Muscle of leg (tissue), 16 donors: ENCODE measurements at places on chromosomes 12 and 14. TPM values are rescaled to one million over a fixed set of nuclear protein-coding genes. Genes with fewer than 3 reads are reported as not detected.
A peak's percentile ranks its signal among the peaks of the same experiment; 100 is the strongest.

The RNASE2 gene
- 0.13 TPM for total RNA-seq

- DNase-seq: peak; percentile 73
These were observed 226.0 kb downstream of the AEBP2 start for GRCh38 chr12:19665121-19665900.

The ALKBH1 gene
- total RNA-seq: 11.4 TPM

The KRT6C gene
- total RNA-seq: not detected

The MYBPC1 gene
- 2,328 TPM for total RNA-seq

DNA sequence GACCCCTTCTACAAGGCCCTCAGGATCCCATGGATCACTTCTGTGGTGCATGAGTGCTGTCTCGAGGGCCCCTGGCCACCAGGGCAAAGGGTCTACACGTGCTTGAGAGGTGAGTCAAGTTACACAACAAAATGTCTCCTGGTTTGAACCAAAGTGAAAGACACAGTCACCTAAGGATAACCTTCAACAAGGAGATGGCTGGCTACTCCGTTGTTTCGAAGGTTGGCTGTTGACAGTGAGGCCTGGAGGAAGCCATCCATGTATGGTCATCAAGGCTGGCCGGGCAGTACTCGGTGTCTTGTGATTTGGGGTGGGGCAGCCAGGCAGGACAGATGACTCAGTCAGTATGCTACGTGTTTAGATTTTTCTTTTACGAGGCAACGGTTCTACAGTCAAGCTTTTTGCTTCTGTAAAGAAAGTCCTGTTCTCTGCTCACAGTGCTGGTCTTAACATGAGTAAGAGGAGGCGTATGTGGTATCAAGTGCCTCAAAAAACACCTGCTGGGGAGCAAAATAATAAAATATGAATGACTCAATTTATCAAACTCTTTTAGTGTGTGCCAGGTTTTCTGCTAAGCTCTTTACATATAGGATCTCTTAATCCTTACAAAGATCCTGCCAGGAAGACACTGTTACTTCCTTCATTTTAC lies 18.0 kb upstream of the NT5DC3 start:
- peak; percentile 35 for DNase-seq

The LHX5 gene
- not detected for total RNA-seq

The TAS2R14 gene
- 2.5 TPM for total RNA-seq

DNA sequence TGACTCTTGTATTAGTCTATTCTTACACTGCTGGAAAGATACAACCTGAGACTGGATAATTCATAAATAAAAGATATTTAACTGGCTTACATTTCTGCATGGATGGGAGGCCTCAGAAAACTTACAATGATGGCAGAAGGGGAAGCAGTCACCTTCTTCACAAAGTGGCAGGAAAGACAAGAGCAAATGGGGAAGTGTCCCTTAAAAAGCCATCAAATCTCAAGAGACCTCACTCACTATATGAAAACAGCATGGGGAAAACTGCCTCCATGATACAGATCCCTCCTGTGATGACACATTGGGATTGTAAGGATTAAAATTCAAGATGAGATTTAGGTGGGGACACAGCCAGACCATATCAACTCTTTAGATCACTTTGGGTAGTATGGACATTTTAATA lies 83.7 kb downstream of the TMTC3 start:
- no peak for DNase-seq

The LYZ gene
- 11.3 TPM for total RNA-seq

GRCh38 chr14:65192686-65193085 lies 90.4 kb upstream of the MAX start:
- no peak for DNase-seq

DNA sequence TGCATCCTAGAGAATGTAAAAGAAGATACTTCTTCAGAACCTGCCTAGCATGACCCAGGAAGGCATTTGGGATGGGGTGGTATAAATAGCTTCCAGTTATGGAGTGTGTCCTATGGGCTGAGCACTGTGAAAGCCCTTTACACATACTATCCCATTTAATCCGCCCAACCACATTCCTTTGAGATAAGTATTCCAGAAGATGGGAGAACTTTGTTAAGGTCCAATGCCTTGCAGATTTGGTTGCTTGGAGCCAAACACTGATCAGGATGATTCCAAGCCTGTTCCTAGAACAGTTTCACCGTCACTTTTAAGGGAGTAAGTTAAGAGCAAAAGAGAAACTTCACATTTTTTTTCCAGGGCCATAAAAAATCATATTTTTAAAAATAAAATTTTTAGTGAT lies 82.5 kb upstream of the CLMN start:
- DNase-seq: peak; percentile 90

The PTPRO gene
- 1.3 TPM for total RNA-seq

- DNase-seq: no peak
These were observed 91.9 kb downstream of the FRMD6 start for GRCh38 chr14:51743588-51744000.

The FOXN4 gene
- 0.04 TPM for total RNA-seq

GRCh38 chr12:61138415-61138759 lies 1121.8 kb upstream of the USP15 start:
- DNase-seq: no peak

The BTBD7 gene
- total RNA-seq: 18.9 TPM

- DNase-seq: no peak
These were observed 290.9 kb downstream of the CACNA1C start for GRCh38 chr12:2343681-2344080.

GRCh38 chr12:88419794-88420193 lies 160.5 kb downstream of the KITLG start:
- DNase-seq: peak; percentile 30

GRCh38 chr12:120229487-120230325 lies 28.8 kb upstream of the RPLP0 start:
- DNase-seq: peak; percentile 54

DNA sequence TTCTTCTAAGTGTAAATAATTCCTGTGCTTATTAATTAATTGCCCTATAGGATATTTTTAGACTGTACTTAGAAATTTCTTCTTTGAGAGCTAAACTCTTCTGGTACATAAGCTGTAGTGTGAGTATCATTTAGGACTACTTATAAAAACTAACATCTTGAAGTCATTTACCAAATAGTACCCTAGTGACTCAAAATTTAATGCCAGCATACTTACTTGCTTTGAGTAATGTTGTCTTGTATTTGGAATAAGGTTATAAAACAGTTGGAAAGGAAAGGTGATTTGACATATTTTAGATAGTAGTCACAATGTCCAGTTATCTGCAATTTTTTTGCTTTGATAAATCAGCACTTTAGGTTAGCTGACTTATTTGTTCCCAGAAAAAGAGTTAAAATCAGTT lies 39.1 kb downstream of the SPATA7 start:
- DNase-seq: peak; percentile 11

DNA sequence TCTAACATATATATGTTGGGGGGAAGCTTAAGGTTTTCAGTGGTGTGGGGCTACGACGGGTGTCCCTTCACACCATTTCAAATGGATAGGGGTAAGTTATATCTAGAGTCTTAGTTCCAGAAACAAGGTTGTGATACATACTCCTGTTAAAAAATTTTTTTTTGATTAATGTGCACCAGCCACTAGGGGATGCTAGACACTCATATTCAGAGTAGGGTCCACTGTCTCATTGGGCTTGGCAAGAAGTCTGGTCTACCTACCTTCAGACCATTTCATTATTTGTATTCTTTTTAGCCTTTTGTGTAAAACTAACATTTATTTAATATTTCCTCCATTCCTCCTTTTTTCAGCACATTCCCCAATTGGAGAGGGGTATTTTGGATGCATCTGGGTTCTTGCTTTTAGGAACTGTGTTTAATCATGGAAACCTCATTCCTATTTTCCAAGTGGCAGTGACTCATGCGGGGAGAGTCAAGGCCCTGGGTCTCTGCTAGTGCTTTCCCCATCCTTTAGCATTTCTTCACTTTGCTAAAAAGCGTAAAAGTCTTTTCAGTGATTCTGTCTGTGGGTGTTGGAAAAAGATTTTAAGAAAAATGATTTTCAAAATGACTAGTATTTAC lies 33.4 kb downstream of the ANO4 start:
- no peak for DNase-seq

The PLCZ1 gene
- not detected for total RNA-seq

DNA sequence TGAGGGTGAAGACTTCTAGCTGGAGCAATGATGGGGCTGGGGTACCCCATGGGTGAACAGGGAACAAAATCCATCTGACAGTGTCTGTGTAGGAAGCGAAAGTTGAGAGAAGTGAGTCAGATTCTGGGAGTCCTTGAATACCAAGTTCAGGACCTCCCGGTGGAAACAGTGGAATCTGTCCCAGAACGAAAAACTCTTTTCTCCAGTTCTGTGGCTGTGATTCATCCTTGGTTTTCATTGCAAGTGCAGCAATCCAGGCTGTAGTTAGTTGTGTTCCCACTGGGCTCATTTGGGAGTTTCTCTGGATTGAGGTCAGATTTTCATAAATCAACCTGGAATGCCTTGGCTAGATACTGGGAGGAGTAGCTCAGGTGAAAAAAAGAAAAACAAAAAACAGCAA lies 120.7 kb downstream of the C12orf75 start:
- DNase-seq: peak; percentile 49

The PPP1R12A gene
- 91.6 TPM for total RNA-seq

DNA sequence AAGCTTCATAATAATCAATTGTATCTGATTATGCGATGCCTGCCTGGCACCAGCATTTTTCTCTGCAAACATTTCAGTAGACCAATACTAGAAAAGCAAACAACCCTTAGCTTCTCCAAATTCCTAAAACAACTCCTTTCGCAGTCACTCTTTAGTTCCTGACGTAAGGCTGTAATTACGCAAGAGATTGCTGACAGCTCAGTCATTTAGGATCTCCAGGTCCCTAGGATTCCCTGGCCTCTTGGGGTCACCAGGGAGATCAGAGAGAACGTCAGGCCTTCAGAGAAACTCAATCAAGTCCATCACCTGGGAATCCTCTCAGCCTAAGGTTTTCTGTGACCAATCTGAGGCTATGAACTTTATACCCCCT lies 390.6 kb downstream of the PAWR start:
- DNase-seq: no peak

DNA sequence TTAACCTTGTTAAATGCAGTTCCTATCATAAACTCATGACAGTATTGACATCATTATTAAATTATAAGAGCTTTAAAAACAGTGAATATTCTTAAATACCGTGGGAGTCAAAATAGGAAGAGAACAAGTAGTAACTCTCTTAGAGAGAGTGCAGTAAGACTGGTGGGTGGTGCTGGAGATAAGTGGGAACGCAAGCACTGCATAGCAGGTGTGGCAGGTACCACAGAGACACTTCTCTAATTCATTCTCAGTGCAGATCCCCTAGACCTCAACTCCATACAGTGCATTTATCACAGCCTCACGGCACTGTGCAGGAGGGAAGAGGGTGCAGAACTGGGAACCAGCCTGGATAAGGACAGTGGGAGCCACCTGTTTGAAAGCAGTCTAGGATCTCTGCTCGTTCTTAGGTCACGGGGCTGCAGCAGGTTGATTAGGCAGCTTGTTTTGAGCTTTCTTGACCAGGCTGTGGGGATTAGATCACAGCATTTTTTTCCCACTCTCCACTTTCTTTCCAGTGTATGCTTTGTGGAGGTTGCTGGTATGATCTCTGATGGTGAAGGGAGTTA lies 165.6 kb downstream of the PRKCH start:
- DNase-seq: no peak

- DNase-seq: peak; percentile 11
These were observed 16.1 kb downstream of the ERP29 start for GRCh38 chr12:112029301-112029700.

GRCh38 chr14:97757491-97757890 lies 960.3 kb downstream of the VRK1 start:
- no peak for DNase-seq

The CAPZA3 gene
- not detected for total RNA-seq

- no peak for DNase-seq
These were observed 19.8 kb downstream of the MYRFL start for GRCh38 chr12:69844836-69845235.

DNA sequence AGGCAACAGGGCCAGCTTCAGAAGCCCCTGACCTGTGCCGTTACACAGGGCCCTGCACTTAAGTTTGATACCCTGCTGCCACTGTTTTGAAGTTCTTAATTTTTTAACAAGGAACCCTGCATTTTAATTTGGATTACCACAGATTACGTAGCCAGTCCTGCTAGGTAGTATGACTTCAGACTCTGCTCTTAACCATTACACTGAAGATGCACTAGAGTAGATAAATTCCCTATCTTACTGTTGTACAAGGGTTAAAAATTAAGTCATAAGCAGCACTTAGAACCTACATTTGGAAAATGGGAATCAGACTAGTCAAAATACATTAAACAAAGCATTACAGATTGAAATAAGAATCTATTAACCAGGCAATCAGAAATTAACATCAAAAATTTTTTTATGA lies 2.3 kb downstream of the GNPNAT1 start:
- no peak for DNase-seq

The TESPA1 gene
- 0.44 TPM for total RNA-seq

DNA sequence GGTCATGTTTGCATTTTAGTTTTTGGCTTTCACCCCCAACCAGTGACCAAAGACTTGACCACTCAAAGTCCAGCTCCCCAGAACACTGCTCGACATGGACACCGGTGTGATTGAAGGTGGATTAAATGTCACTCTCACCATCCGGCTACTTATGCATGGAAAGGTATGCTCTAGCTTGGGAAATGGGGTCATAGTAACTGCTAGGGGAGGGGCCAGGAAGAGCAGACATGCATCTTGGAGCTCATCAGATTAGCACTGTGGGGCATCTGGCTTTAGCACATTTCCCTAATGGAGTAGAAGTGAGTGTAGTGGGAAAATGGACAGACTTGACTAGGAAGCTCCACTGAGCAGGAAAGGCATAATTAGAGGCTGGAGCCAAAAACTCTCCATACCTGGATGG lies 2.8 kb downstream of the PCBP2 start:
- DNase-seq: no peak

- peak; percentile 52 for DNase-seq
These were observed 31.5 kb upstream of the CCT2 start for GRCh38 chr12:69553628-69554248.

The SLC4A8 gene
- 0.80 TPM for total RNA-seq

DNA sequence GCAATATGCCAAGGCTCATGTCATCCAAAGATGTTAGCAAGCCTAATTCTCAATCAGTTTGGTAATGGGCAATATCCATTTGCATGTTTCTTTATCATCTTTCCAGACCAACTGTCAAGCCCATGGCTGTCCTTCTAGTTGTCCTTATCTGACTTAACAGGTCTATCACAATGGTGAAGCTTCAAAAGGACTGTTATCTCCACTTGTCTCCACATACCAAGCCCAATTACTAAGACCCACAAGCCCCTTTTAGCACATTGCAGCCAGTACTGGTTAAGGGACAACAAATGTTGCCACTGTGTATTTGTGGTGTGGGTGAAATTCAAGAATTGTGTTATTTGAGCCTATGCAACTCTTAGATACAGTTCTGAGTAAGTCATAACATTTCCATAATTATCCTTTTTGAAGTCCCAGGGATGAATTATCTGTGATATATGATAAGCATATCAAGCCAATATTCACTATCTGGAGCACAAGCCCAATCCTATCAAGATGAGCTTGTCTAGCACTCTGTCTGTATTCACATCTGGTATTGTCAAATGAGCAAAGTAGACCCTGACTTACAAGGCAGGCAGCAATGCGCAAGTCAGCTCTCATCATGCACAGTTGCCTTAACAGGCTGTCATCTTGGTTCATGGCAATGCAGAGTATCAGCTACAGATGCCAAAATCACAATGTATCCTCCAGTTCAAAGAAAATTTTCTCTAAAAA lies 19.3 kb upstream of the ST8SIA1 start:
- no peak for DNase-seq
